Activated CD4-positive, alpha-beta T cell treated with anti-CD3 and anti-CD28 coated beads for 4 hours (primary cell): ENCODE measurements at places on chromosomes 3 and 15.

DNA sequence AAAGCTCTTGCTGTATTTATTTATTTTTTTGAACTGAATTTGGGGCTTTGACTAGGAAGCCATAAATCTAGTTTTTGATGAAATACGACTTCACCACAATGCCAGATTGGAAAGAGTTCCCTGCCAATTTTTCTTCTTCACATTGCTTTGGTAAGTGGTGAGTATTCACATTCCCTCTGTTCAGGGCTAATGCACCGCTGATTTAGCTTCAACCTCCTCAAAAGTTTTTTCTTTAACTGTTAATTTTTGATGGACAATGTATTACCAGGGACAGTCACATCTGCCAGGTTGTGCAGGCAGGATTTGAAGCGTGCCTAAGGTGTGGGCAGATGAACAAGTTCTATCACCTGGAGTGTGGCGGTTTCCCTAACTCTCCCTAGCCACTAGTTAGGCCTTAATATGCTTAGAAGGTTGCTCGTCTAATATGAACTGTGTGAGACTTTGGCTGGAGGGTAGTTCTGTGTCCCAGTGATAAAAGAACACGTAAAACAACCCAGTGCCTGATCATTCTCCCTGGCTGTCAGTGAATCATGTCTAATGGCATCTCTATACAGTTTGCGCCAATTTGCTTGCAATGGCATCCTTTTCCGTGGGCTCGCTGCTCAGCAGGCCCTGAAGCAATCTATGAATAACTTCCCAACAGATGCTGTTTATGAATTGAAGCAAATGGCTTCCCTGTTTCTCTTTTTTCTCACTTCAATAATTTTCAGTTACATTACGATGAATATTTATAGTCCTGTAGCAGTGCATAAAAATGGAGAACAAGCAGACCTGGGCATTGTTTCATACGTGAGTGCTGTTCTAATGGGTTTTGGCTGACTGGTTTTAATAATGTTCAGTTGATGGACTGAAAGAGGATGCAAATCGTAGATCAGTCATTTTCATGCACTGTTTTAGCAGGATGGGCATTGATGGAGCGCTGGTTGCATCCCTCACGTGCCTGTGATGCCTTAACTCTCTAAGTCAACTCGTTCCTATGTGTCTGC, 243.2 kb upstream of the SUCLG2 start:
- DNase-seq: no peak

DNA sequence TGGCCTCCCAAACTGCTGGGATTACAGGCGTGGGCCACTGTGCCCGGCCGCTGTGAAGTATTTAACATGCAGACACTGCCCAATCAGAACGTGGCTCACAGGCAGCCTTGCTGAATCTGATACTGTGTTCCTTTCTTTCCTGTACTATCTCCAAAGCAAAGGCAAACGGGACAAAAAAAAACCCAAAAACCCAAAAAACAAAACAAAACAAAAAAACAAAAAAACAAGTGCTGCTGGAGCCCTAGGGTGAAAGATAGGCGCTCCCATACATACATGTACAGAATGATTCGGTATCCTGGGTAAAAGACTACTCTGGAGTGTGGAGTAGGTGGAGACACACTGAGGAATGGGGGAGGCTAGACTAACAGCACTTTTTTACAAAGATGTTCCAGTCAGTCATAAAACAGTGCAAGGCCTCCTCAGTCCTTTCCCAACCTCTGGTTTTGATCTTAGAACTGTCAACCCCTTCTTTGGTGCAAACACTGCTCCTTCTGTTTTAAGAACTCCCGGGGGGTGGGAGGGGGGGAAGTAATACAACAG, 7.7 kb upstream of the MAP1A start:
- DNase-seq: no peak

DNA sequence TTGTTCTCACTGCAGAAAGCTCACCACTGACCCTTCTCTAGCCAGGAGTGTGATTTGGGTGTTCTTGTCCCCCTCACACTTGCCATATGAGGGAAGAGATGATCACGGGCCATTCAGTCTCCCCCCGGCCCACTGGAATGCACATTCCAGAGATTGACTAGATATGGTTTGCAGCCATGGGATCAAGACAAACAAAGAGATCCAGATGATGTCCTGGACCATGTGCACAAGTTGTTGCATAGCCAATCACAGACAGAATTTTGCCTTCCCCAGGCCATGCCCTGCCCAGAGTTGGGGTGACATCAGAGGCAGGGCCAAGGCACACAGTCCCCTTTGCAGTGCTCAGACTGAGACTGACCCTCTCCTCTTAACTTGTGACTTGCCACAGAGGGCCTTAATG, 14.8 kb downstream of the MUC13 start:
- DNase-seq: no peak

GRCh38 chr3:110405830-110406585, 665.6 kb upstream of the NECTIN3 start:
- no peak for DNase-seq

DNA sequence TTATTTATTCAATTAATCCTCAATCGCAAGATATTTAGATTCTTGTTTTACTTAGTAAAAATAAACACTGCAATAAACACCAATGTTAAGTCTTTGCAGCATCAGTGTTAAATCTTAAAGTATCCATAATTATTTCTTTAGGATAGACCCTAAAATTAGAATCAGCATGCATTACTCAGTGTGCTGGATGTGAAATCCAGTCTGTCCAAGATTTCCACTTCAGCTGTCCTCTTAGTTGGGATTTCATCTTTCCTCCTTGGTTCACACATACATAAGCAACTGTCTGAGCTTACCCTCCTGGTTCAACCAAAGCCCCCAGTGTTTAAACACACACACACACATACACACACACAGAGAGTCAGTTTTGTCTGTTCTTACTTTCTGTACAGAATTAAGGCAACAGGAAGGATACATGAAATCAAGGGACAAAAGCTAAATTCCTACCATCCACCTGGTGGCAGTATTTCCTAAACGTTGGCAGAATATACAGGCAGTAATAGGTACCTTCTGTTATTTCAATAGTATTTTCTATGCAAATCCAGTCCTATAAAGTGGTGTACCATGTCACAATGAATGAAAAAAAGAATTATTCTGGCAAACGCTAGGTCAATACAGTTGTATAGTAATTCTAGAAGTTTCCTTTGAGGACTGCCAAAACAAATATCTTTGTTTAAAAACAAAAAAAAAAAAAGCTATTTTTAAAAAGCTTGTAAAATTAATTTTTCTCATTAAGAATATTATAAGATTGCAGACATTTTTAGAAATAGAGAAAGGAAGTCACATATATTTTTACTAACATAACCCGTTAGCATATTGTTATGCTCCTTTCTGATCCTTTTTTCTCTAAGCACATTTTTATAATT, 27.3 kb upstream of the DMXL2 start:
- peak; percentile 61 for DNase-seq

- DNase-seq: no peak
Measured at GRCh38 chr15:63430766-63431451, 49.3 kb upstream of the CA12 start.

- no peak for DNase-seq
Measured at GRCh38 chr3:63707731-63708130, 55.3 kb downstream of the SNTN start.

DNA sequence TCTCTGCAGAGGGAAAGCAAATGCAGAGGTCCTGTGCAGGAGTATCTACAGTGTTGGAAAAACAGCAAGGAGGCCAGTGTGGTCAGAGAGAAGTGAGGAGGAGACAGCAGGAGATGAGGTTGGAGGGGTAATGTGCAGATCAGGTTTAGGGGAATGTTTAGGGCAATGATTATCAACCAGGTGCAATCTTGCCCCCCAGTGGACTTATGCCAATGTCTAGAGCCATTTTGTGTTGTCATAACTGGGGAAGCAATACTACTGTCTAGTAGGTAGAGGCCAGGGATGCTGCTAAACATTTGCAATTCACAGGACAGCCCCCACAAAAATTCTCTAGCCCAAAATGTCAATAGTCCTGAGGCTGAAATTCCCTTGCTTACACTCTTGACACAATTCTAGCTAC, 13.1 kb downstream of the CCDC191 start:
- DNase-seq: no peak

DNA sequence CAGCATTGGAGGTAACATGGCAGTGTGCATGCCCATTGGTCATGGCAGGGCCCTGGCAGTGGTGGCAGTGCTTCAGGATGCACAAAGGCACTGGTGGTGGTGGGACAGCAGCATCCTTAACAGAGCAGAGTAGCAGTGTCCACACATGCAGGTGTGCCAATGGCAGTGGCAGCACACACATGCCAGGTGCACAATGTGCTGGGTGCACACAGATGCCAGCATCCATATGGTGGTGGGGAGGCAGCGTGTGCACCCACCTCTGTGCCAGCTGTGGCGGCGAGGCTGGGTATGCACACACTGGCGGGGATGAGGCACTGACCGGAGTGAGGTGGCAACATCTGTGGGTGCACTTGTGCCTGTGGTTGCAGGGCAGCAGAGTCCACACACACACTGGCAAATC, 150.6 kb downstream of the SI start:
- DNase-seq: no peak

DNA sequence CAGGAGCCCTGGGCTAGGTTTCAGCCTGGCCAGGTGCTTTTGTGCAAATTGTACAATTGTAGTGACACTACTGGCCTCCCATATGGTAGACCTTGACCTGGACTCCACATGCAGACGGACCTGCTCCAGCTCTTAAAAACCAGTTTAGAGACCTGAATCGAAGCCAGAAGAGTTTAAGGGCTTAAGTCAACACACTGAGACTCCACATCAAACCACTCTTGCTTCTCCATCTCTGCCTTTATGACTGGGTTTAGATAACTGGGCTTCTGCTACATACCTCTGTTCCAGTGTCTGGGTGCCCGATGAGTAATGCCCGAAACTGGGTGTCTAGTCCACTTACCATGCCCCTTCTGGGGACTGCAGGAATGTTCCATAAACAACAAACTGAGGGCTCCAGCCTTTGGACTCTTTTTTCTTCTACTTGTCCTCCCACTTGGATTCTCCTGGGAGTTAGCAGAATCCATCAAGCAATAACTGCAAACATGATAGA, 32.8 kb downstream of the TMEM212 start:
- DNase-seq: no peak

GRCh38 chr3:126317029-126317996, 39.9 kb downstream of the KLF15 start:
- DNase-seq: no peak

GRCh38 chr3:73493543-73494308, 131.0 kb downstream of the PDZRN3 start:
- DNase-seq: no peak

DNA sequence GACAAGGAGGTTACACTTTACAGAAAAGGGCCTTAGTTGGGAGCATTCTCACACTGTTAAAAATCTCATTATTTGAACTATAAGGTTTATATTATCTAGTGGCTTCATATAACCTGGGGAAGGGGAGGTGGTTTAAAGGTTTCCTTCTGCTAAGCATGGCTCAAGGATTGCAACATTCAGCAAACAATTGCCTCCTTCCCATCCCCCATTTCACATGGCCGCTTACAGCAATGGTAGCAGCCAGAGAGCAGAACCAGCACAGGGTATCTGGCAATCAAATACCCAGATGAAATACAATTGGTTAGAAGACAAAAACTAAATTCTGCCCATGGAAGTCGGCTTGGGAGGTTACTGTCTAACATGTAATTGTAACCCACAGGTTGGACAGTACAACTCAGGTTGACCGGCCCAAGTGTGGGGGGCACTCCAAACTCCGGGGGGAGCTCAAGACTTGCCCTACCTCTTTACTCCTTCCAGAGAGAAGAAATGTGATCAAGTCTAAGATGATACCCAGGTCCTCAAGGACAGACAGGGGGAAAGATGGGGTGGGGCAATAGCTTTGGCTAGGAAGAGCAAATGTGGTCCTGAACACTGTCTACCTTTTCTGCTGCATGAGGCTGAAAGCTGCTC, 15.5 kb downstream of the ETV5 start:
- no peak for DNase-seq
